ENCODE measurements at places on chromosomes 16 and 17.

GRCh38 chr17:50807009-50807408 is 28.4 kb upstream of the WFIKKN2 start:
- no peak for DNase-seq

DNA sequence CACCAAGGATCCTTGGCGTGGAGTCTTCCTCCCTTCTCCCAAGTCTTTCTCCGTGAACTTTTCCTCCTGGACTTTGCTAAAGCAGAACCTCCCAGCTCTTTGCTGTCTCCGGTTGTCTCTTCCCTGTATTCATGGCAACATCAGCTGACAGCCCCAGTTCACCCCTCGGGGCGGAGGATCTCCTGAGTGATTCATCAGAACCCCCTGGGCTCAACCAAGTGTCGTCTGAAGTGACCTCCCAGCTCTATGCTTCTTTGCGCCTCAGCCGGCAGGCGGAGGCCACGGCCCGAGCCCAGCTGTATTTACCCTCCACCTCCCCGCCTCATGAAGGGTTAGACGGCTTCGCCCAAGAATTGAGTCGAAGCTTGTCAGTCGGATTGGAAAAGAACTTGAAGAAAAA is 943 bp downstream of the CNTROB start:
- DNase-seq, result no peak

DNA sequence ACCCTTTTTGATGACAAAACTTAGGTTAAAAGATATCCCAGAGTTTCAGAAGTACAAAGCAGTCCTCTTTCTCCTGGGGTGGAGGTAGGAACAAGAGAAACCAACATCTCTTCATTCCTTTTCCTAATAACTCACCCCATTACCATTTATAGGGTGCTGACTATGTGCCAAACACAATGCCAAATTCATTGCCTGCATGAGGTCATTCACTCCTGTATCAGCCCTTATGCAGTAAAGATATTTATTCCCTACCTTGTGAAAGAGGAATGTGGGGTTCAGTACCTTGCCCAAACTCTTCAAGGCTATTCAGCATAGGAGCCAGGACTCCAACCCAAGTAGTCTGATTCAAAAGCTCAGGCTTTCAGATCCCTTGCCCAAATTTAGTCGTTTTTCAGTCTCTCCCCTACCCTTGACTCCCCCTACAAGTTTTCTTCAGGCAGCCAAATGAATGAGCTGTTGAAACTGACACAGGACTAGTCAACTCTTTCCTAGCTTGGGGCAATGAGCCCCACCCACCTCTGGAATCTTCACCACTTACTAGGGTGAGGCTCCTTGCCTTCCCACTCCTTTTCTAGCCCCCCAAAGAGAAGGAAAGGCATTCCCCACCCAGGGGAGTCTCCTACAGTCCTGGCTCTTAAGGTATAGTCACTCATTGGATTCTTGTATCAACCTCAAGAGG is 5.9 kb downstream of the KRT14 start:
- DNase-seq, result no peak

DNA sequence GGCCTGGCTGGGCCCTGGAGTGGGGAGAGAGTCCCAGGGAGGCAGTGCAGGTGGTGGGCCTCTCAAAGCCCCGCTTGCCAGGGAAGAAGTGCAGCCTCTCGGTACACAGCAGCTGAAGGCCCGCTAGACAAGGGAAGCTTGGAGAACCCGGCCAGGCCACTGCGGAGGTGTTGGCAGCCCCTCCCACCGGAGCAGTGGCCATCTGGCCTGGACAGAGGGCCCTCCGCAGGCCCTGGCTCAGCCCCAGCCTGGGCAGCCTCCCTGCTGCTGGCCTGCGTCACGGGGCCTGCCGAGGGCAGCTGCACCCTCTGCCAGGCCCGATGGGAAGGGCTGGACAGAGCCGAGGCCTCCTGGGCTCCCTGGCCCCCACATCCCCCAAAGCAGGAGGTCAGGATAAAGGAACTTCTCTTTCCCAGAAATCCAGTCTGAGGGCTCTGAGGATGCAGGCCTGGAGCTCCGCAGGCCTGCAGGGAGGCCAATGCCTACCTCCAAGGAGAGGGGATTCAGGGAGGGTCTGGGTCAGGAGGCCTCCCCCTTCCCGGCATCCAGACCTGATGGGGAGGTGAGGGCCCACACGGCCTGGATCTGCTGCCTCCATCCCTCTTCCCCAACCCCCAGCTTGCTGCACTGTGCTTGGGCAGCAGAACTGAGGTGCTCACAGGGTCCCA is 4.3 kb downstream of the SPPL2C start:
- DNase-seq, result no peak

DNA sequence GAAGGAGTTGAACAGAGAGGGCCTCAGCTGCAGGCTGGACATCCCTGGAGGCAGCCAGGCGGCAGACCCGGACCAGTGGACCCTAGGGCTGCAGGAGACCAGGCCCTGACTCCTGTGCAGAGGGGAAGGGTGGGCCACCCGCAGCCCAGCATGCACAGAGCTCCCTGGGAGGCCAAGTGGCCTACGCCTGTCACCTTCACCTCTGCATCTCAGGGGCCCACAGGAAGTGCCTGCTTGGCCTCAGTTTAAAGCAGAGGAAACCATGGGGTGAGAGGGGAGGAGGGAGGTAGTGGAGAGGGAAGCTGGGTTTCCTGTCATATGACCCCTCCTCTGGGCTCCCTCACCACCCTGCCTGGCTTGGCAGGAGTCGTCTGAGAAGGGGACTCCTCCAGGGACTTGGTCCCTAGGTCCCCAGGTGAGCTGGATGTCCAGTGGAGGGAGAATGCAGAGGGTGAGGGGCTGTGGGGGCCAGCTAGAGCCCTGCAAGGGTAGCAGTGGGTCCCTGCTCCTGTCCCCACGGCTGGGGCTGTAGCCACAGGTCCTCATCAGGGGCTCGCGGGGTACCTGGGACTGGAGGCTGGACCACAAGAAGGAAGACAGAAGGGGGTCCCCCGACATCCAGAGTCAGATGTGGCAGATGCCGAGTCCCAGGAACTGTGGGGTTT is at the start of gene TMC8:
TMC8 (plus strand) TSS at position 335 of the 665 bp plus-strand sequence. CDS start 818 bp downstream, outside the sequence.
- DNase-seq, result no peak

DNA sequence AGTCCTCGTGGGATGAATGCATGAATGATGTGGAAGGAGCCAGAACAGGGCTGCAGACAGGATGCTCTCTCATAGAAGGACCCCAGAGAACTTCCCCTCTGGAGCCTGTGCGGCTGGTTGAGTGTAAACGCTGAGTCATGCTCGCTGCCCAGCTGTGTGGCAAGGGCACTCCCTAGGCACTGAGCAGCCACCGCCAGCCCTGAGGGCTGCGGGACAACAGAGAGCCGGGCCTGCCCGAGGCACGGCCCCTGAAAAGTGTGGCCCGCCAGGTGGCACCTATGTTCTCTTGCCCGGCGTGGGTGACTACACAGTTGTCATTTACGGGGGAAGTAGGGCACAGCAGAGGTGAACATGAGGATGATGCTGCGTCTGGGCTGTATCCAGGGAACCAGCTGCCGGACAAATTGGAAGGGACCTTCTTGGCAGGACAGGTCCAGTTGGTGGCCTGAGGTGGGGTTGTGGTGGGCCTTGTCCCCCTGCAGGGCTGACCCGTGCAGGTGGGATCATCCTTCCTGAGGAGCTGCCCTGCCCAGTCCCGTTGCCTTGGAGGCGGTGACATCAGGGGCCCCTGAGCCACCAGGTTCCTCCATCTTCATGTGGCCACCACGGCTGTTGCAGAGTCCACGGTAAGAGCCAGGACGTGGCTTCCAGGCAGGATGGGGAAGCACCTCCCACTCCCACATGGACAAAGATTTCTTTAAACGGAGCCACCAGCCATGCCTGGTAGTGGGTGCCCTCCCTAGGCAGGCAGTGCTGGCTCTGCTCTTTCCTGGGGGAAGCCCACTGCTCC is 94.8 kb upstream of the CBX4 start:
- no peak for DNase-seq

GRCh38 chr17:73423159-73423715 is 111.4 kb upstream of the CDC42EP4 start:
- DNase-seq, result no peak

DNA sequence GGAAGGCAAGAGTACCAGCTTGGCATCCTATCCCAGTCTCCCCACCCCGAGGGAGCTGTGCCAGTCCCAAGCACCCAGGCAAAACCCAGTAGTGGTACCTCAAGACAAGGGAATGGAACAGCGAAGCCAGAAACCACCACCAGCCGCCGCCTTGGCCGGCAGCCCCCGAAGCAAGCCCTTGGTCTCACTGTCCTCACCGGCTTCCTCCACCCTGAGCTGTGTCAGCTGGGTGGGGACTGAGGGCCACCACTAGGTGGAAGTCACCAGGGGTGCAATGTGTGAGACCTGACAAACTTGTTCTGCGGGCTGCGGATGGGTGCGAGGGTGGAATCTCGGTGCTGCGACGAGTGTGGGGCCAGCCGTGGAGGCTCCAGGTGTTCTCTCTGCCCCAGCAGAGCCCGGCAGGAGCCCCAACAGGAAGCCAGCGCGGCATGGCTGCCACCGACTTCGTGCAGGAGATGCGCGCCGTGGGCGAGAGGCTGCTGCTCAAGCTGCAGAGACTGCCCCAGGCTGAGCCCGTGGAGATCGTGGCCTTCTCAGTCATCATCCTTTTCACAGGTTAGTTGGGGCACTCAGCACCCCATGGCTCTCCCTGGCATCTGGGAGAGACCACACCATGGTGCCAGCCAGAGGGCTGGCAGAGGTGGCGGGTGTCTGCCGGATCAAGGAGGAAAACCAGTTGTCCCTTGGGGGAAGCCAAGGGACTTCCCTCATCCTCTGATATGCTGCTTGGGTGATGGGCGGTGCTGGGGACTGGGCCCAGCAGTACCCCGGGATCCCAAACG is 6.7 kb downstream of the SMIM5 start:
- no peak for DNase-seq

- no peak for DNase-seq
These were observed 44.1 kb downstream of the CRLF3 start for GRCh38 chr17:30780343-30780742.

- no peak for DNase-seq
These were observed 5.6 kb downstream of the COPZ2 start for GRCh38 chr17:48031966-48032365.

DNA sequence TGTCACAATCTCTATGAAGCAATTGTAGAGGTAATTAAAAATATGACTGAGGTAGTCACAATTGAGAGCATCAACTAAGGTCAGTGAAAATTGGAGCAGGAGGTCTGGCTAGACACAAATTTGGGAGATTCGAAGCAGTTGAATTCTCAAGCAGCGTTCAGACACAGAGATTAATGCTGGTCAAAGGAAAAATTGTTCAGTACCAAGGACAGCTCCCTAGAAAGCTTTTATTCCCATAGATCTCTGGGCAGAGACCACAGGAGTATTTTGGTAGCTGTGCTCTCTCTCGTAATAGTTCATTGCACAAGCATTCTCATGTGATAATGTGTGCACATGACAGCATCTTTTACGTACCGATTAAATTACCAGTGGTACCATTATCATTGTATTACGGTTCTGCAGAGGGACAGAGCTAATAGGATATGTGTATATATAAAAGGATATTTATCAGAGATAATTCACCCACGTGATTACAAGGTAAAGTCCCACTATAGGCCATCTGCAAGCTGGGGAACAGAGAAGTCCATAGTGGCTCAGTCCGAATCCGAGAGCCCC is 387.5 kb upstream of the HSBP1 start:
- DNase-seq, result no peak

DNA sequence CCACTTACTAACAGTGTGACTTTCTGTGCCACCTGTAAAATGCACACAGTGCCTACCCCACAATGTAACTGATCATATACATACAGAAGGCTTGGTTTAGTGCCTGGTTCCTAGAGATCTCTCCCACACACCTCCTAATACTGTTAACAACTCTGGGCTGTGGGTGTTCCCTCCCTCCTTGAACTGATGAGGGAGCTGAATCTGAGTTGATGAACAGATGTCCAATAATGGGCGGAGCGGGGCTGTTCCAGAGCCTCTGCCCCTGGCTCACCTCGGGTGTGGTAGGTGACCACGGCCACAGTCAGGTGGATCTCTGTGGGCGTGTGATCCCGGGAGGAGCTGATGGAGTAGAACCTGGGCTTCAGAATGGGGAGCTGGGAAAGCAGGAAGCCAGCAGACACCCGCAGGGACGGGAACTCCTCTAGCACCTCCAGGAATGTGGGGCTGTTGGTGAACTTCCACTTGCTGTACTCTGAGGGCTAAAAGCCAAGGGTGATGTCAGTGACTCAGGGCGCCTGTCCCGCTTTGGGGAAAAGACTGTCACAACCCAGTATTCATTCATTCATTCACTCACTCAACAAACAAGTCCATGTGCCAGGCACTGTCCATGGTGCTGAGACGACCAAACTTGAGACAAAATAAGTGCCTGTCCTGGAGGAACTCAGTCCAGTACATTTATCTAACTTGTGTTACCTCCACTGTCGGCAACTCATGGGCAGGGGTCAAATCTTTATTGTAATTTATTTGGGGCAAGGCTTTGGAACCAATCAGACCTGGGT is 37.6 kb downstream of the NOS2 start:
- no peak for DNase-seq

DNA sequence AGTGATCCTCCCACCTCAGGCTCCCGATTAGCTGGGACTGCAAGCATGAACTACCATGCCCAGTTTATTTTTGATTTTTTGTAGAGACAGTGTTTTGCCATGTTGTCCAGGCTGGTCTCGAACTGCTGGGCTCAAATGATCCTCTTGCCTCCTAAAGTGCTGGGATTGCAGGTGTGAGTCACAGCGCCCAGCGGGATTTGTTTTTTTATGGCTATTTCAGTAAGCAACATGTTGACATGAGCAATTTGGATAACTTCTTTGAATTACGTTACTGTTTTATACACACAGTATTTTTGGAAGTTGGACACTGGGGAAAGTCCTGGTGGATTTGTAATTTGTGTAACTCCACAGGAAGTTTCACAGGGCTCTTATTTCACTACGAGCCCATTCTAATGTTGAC is 18.5 kb upstream of the RHOT1 start:
- no peak for DNase-seq

DNA sequence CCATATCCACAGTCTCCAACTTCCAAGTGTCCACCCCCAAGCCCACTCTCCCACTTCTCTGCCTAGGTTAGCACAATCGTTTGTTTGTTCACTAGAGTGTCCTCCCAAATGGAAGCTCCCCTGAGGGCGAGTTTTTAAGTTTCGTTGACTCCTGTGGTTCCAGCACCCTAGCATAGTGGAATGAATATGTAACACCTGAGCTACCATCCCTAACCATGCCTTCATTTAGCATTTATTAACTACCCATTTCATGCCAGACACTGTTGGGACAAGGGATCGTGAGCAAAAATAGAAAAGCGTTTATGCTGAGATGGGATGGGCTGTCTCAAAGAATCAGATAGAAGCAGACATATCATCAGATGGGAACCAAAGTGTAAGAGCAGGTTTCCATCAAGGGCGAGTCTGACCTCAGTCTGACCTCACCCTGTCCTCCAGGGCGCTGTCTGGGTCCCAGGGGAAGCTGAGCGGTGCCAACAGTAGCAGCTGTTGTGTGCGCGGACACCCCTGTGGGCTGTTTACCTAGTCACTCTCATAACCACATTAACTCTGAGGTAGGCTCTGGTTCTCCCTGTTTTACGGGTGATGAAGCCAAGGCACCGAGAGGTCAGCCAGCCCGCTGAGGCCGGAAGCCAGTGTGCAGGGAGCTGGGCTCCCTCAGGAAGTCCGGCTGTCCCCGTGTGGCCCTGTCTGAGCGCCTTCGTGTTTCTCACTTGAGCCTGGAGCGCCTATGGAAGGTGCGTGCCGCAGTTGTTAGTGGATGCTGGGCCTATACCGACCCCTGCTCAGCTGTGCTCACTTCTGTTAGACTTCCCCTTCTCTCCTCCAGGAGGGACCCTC is 6.2 kb downstream of the CNP start:
- peak; percentile 24 for DNase-seq

- DNase-seq, result no peak
These were observed 105.8 kb upstream of the ADAMTS18 start for GRCh38 chr16:77540646-77541045.
